Fibroblast of pulmonary artery (primary cell): ENCODE measurements at places on chromosomes 7 and 10.

DNA sequence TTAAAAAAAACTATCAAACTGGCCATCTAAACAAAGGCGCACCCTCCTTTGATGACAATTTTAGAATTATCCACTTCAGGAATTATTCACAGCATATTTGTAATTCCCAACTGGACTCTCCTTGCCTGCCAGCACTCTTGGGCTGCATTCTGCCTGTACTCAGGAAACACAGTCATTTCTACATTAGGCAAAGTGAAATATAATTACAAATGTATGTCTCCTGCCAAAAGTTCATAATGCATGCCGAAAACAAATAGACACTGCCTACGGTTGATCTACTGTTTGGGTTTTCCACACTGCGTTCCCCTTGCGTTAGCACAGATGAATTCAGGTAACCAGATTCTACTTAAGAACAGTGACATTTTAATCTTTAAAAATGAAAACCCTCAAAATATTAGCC is 1.9 kb downstream of the HGF start:
- peak; percentile 67 for DNase-seq

DNA sequence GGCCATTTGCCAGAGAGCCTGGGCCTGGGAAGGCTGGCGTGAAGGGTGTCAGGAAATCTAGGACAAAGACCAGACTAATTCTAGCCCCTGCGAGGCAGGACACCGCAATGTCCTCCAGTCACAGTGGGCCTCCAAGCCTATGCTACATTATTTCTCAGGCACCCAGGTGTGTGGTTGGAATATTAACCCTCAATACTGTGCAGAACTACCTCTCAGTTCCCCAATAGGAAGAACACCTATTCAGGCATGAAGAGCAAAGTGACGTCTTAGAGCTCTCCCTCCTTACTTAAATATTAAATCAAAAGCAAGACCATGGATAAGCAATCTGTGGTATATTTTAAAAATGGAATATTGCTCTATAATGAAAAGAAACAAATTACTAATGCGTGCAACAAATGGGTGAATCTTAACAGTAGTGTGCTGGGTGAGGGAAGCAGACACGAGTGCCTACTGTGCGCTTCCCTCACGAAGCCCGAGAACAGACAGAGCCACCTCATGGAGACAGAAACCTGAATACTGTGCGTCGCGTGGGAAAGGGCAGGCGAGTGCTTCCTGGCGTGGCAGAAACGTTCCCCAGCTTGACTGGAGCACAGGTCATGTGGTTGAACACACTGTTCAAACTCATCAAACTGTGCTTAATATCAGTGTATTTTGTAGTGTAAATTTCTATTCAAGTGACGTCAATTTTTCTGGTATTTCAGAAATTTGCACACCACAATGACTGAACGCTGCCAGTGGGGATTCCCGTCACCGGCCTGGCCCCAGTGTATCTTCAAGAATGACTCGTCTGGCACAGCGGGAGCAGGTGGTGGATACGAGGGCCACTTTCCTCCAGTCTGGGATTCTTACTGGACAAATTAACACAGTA is 15.5 kb upstream of the PTPRN2 start:
- peak; percentile 8 for DNase-seq

DNA sequence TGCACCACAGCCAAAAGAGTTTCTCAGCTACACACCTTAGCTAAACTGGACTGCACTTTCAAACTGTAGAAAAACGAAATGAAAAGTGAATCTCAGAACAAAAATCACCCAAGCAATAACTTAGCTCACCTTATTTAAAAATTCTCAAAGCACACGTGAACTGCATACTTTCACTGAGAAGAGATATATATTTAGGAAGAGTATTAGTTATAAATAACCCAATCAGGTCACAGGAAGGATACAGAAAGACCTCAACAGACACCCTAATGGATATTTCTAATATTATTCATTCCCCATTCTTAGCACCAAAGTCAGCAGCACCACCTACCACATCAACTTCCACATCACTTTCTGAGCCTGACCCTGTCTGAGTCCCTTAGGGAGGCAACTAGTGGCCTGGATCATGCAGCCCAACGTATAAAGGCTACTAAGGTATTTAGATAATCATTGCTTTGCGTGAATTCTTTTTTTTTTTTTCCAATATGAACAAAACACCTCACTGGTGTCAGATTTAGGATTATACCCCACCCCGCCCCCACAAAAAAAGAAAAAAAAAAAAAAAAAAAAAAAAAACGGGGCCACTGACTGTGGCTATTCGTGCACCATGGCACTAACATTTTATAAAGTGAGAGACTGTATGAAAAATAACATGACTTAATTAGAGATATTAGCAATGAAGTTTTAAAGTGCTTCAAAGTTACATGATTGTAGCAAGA is 2.6 kb downstream of the ABI1 start:
- DNase-seq = peak; percentile 30

DNA sequence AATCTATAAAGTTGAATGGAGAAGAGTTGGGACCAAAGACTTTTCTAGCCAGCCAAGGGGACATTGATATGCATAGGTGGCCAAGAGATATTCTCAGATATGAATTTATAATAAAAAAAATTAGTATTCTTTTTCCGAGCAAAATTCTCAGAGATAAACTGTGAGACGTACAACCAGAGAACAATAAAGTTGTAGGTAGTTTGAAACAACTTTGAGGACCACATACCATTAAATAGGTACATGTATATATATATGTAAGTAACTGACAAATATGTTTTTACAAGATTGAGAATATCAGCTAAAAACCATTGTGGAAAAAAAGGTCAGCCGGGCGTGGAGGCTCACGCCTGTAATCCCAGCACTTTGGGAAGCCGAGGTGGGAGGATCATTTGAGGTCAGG is 56.5 kb downstream of the EXOC4 start:
- no peak for DNase-seq

DNA sequence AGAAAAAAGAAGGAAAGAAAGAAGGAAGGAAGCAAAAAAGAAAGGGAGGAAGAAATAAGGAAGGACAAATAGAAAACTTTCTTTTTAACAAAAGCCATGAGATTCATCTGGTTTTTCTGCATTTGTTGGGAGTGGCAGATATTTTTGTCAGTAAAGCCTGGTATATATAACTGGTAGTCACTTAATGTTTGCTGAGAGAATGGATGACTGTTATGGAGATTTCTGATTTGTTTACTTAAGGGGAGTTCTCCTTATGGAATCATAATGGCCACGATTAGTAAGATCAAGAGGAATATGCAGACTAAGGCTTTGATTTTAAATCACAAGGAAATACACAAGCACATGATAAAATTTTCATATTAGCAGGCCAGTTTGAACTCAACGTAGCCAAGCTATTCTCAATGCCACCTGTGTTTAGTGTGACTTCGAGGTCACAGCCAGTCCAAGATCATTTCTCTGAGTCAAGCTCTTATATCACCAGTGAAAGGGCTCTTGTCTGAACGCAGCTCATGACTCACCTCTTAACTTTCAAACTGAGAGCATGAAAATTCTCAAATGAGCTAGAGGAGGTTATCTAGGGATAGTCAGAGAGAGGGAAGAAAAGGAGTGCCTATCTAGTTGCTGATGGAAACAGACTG is 445.1 kb upstream of the ZMIZ1 start:
- peak; percentile 45 for DNase-seq
